ENCODE measurements at places on chromosomes 16 and 17. TPM values are rescaled to one million over a fixed set of nuclear protein-coding genes. Genes with fewer than 3 reads are reported as not detected.

GRCh38 chr17:7425316-7425715 lies at the start of gene SPEM2:
Gene SPEM2 (plus strand): TSS chr17:7425616. CDS start chr17:7425689, 73 bp downstream.
- DNase-seq, result no peak

KRT33B gene
- total RNA-seq, result not detected

- no peak for DNase-seq
Measured at GRCh38 chr17:67531291-67531690, 154.2 kb downstream of the PITPNC1 start.

DNA sequence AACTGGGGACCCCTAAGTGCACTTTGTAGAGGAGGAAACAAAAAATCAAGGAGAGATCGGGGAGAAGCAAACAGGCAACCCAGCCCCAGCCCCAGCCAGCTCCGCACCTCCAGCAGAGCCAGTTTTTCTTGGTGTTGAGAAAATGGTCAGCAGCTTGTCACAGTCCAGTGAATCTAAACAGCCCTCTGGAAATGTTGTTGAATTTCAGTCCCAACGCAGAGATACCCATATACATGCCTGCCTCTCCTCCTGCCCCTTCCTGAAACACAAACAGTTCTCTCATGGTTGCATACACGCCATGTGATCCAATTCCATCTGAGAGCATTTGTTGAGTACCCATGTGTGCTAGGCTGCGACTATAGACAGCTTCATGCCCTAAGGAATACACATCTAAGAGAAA lies 42.4 kb upstream of the LHX1 start:
- no peak for DNase-seq

DNA sequence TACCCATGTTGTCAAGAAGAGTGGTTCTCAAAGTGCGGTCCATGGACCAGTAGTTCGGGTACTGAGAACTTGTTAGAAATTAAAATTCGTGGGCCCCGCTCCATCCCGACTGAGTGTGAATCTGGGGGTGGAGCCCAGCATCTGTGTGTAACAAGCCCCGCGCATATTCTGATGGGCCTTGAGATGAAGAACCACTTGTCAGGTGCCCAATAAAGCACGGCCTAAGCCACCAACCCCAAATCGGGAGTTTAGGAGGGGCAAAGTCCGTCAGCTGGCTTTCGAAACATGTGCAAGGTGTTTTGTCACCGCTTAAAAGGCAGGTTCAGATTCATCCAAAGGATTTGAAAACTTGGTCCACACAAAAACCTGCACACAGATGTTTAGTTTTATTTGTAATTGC lies 29.5 kb downstream of the PSMD12 start:
- no peak for DNase-seq

FNDC8 gene
- not detected for total RNA-seq

GRCh38 chr17:373613-374230 lies 21.1 kb upstream of the RPH3AL start:
- DNase-seq, result no peak

DNA sequence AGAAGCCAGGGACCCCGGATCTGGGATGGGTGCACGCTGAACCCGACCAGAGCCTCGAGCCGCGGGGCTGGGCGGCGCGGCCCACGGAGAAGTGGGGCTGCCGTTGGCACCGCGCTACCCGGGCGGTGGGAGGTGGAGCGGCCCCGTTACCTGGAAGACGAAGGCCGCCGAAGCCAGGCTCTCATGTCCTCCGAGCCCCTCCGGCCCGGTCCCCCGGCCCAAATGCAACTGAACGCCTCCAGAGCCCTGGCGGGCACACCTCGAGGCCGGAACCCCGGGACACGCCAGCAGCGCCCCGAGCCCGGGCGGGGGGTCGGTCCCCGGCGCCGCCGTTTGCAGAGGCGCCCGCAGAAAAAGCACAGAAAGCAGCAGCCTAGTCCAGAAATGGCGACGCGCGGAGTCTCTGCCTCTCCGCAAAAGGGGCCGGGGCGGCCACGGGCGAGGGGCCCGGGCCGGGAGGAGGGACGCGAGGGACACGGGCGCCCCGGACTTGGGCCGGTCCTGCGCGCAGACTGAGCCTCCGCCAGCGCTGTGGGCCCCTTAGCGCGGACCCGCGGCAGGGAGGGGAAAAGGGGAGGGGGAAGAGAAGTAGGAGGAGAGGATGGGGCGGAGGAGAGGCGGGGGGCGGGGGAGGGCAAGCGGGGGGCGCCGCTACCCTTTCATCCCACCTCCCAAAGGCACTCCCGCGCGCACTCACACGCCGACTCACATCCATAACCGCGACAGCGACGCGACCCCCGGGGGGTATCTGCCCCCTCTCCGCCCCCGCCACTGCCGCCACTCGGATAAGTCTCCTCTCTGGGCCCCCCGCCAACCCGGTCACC lies 1.4 kb downstream of the AXIN2 start:
- peak; percentile 27 for DNase-seq

GRCh38 chr16:85019659-85020245 lies 7.8 kb upstream of the KIAA0513 start:
- no peak for DNase-seq

APRT gene
- 112 TPM for total RNA-seq

DNA sequence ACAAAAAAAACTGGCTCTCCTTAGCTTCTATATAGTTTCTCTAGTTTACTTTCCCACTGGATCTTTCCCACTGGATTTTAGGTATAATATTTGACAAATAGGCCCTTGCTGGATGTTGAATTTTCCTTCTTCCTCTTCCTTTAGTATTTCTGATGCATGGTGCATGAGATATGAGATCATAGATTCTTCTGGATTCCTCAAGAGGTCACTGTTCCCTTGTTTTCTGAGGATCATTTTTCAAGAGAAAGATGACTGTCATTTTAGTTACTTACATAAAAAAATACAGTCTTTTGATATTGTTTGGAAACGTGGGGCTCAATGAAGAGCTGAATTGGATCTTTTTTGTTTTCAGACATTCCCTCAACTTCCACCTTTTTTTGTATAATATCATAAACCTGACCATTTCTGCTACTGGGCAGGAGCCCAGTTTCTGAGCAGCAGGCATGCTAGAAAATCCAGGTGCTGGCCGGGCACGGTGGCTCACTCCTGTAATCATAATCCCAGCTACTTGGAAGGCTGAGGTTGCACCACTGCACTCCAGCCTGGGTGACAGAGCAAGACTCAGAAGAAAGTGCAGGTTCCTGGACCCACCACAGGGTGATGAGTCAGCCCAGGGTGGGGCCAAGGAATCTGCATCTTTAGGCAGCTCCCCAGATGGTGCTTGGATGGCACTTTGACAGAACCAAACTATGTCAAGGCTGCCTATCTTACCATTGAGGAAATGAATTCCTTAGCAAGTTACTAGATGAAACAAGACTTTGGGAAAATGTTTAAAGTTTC lies 70.3 kb downstream of the SDR42E1 start:
- peak; percentile 85 for DNase-seq

- no peak for DNase-seq
Measured at GRCh38 chr17:27438348-27438998, 17.8 kb upstream of the KSR1 start.

DNA sequence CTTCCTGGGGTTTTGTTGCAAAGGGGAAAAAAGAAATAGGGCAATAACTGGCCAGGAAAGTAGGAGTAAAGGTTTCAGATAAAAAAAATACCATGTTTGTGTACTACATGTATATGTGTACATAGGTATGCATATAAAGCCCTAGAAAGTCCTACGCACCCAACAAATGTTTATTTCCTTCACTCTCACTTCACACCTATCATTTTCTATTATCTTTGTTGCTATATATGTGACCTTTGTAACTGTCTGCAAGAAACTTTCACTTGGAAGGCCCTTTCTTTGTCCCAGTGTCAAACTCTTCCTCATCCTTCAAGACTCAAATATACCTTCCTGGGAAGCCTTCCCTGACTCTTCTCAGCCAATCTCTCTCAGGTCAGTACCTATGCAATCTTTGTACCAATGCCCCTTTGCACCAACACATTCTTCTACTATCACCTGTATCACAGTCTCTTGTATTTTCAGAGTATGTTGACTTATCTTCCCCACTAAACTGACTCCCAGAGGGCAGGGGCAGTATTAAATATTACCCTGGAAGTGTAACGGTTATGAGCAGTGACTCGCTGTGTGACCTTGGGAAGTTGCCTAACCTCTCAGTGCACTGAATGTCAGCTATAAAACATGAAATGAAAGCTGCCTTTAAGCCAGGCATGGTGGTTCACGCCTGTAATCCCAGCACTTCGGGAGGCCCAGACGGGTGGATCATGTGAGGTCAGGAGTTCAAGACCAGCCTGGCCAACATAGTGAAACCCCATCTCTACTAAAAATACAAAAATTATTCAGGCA lies 6.5 kb downstream of the XPO6 start:
- no peak for DNase-seq

- no peak for DNase-seq
Measured at GRCh38 chr16:8645141-8645521, 23.6 kb downstream of the METTL22 start.

RPAIN gene
- 33.3 TPM for total RNA-seq

GRCh38 chr16:3467182-3467581 lies 23.7 kb downstream of the NAA60 start:
- no peak for DNase-seq

GRCh38 chr17:75553295-75554110 lies 28.0 kb downstream of the LLGL2 start:
- no peak for DNase-seq

All from lung microvascular endothelial cell (primary cell).